ENCODE measurements at places on chromosomes 2 and 18.

DNA sequence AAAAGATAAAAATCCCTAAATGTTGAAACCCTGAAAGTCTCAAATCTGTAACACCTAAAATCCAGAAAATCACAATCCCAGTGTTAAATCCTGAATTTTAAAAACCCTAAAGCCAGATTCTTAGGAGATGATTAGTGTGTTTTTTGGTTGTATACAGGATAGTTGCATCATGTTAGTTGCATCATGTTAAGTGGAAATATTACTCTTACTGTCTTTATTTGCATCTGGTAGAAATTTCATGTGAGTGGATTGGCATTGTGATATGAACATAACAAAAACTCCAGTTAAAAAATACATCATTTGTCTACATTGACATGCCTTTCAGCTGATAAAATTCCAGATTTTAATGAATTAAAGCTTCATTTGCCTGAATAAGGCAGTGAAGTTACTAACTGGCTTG, 683.1 kb upstream of the ACVR2A start:
- no peak for DNase-seq

- no peak for DNase-seq
Observed at GRCh38 chr2:39717067-39717466, 51.4 kb downstream of the TMEM178A start.

DNA sequence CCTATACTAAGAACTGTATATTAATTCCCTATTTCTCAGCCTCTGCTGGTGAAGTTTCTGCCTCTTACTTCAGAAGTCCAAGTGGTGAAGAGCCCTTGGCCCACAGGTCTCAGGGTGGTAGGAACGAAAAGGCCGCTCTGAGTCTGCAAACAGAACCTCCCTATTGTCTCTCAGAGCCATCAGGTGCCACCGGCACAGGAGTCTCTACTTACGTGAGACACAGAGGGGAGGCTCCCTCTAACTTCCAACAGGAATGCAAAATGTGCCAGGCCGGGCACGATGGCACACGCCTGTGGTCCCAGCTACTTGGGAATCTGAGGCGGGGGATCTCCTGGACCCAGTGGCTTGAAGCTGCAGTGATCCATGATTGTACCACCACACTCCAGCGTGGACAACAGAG, 143.0 kb downstream of the TPO start:
- DNase-seq: no peak

DNA sequence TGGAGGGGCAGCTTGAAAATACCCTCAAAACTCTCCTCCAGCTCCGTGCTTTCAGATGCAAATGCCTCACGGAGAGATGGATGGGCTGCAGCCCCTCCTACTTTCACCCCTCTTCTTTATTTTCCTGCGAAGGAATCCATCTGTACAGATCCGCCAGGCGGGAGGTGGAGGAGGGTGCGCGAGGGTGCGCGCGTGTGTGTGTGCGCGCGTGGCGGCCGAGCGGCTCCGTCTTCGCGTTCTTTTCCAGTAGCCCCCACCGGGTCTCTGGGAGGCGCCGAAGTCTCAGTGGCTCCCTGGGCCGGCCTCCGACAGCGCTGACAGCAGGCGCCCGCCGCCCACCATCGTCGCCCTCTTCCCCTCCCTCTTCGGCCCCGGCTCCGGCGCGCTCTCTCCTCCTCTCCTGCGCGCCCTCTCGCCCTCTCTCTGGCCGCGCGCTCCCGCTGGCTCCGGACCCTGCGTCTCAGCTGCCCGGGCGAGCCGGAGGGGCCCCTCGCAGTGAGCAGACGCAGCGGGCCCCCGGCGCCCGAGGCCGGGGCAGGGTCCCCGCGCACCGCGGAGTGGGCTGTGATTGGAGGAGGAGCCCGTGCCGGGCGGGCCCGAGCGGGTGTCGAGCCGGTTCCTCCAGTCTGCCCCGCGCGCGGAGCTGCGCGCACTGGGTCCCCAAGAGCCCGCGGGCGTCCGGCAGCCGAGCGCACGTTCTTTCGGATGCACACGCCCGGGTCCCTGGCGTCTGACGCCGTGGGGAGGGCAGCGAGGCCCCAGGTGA, at the start of gene CDH7:
TSS of gene CDH7 (plus strand) at position 624 of the 766 bp plus-strand sequence. CDS start 11,831 bp downstream, outside the sequence.
- DNase-seq: no peak

- DNase-seq: no peak
Observed at GRCh38 chr2:10518470-10519393, 70.6 kb upstream of the ODC1 start.

DNA sequence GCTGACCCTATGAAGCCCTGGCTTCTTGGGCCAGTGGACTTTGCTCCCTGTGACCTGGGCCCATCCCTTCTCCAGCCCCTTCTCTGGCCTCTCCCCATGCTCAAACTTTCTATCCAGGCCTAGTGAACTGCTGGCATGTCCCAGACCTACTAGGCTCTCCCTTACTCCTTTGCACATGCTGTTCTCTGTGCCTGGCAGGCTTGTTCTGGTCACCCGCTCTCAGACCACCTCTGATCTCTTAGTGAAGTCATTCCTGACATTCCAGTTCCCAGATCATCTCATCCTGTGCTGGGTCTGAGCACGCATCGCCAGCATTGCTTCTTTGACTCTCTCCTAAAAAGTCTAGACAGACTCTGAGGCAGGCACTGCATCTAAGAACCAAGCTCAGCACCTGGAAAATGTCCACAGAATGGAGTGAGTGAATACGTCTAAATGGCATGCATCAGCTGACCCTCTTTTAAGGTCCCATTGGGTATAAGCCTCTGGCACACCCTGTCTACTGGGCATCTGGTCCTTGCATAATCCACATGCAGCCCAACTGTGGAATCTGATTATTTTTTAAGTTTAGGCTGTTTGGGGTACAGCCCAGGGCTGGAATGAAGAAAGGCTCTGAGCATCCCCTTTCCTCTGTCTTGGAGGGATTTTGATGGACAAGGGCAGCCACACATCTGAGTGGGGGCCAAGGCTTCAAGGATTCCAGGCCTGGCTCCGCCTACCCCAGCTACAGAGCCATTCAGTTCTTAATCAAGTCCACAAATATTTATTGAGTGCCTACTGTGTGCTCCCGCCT, 130.6 kb upstream of the HAAO start:
- no peak for DNase-seq

- no peak for DNase-seq
Observed at GRCh38 chr2:200575957-200576356, 9.9 kb upstream of the AOX1 start.

GRCh38 chr2:221775096-221775495, 203.0 kb upstream of the EPHA4 start:
- DNase-seq: no peak

DNA sequence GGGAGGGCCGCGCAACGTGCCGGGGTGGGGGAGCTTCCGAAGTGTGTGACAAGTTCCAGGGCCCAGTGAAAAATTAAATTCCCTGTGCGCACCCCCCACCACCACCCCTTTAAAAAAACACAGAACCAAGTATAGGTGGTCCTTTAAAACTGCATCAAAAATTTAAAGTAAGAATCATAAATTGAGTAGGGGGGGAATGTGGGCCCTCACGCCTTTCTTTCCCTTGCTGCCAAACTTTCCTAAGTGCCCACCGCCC, 2.5 kb downstream of the BCL11A start:
- no peak for DNase-seq

Data from GM12864 (cell line).